ENCODE measurements at places on chromosomes 11 and 22.

- DNase-seq = no peak
Measured at GRCh38 chr11:113591117-113591516, 115.0 kb downstream of the TMPRSS5 start.

DNA sequence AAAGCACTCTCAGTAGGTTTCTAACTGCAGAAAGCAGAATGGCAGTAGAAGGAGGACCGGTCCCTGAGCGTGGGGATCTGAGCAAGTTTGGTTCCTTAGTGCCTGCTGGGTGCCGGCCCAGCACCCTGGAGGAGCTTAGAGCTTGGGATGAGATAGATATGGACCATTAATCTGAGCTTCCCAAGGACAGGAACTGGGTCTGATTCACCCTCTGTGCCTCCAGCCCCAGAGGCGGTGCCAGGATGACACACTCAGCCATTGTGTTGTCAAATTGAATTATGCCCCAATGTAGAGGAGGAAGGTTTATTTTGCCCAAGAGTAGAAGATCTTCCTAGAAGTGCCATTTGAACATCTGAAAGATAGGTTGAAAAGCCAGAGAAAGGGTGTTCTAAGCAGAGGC, 4.3 kb downstream of the ZC3H7B start:
- DNase-seq = no peak

DNA sequence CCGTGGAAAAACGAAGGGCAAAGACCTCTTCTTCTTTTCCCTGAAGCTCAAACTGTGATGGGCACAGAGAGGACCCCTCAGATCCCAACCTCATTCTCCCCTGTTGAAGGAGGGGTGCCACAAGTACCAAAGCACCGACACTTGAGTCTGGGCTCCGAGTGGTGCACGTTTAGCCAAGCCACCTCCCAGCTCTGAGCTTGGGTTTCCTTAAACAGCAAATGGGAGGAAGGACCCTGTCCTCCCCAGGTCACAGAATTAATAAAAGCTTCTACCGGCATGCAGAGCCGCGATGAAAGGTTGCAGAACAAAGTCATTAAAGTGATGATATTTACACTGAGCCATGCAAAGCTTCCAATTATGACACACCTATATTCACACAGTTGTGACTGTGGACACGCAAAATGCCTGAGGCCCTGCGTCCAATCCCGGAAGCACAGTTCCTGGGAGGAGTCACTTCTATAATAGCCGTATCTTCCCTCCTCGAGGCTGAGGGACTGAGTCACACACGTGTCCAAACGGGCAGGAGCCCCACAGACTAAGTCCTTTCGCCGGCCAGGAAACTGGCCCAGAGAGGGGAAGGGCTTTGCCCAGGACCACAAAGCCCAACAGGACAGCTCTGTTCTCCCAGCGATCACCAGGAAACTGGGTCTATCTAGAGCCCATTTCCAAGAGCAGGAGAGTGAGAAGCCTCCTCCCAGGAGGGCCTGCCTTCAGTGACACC, 922 bp upstream of the CSNK1E start:
- peak; percentile 65 for DNase-seq

GRCh38 chr11:74909385-74909784, 39.5 kb downstream of the XRRA1 start:
- DNase-seq = peak; percentile 16

DNA sequence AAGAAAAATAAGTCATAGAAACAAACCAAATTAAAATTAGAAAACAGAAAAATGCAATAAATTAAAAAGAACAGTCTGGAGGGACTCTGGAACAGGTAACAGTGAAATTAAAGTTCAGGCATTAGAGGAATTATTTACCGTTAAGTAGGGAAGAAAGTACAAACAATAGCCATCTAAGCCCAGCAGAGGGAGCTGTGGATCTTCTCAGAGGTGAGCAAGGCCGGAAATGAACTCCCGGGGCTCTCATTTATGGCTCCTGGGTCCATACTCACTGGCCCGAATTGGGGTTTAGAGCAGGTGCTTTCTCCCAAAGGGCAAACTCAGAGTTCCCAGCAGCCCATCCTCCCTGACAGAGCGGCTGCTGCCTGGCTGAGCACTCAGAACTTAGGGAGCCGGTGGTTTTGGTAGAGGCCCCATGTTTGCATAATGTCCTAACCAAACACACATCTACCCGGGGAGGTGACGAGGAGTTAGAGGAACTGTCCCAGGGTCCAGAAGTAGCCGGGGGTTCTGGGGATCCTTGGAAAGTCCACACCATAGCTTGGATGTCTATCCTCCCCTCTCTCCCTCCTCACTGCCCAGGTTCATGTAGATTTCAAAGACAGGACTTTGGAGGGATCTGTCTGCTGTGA, 87.8 kb upstream of the VPREB1 start:
- DNase-seq = peak; percentile 74

DNA sequence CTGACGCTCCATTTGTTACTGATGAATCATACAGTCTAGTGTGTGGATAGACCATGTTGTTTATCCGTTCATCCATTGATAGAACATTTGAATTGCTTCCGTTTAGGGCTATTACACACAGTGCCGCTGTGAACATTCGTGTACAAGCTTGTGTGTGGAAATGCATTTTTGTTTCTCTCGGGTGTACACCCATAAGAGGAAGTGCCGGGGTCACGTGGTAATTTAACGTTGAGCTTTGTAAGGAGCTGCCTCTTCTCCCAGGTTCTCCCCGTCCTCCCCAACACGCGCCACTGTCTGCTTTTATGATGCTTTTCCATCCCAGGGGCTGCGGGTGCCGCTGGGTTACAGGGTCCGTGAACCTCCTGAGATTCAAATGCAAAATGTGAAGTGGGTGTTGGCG, 142.3 kb downstream of the IGLL1 start:
- no peak for DNase-seq

GRCh38 chr22:36659762-36660509, 43.6 kb downstream of the CACNG2 start:
- peak; percentile 44 for DNase-seq

- DNase-seq = peak; percentile 66
Measured at GRCh38 chr11:86459682-86460460, 85.2 kb downstream of the CCDC81 start.

- no peak for DNase-seq
Measured at GRCh38 chr11:3177931-3178330, 12.8 kb upstream of the OSBPL5 start.

DNA sequence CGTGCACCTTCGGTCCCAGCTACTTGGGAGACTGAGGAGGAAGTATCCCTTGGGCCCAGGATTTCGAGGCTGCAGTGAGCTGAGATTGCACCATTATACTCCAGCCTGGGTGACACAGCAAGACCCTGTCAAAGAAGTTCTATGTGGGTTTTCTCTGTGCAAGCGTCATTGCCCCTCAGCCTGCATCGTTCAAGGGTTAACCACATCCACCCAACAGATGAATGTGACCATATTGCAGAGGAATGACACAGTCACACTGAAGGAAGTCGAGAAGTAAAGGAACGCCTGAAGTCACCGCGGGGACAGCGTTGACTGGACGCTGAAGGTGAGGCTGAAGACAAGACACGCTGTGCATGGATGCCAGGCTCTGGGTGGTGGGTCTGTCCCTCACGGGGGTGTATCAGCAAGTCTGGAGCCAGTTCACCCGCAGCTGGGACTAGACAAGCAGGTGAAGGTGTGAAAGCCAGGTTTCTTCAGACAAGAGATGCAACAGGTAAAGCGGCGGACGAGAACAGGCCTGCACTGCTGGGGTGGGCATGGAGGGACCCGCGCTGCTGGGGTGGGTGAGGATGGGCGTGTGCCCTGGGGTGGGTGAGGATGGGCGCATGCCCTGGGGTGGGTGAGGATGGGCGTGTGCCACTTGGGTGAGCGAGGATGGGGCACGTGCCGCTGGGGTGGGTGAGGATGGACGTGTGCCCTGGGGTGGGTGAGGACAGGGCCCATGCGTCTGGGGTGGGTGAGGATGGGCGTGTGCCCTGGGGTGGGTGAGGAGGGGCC, 36.5 kb upstream of the TOLLIP start:
- no peak for DNase-seq

DNA sequence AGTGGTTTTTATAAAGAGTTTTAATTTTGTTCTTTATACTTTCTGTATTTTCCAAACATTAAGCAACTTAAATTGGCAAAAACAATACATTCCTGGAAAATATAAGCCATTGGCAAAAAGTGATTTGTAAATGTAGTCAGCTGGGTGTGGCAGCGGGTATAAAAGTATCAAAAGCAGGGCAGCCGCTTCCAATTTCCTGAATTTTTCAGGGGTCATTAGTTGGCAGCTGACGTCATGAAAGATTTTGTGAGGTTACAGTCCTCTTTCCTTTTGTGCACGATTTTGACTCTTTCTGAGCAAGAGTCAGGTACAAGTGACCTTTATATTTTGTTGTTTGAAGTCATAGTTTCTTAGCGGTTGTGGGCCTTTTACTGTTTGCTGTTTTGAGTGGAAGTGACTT, at the start of gene OOSP3:
TSS of gene OOSP3 (plus strand) at position 208 of the 400 bp plus-strand sequence. CDS start at position 235, 27 bp downstream.
- DNase-seq = no peak

GRCh38 chr11:680970-681369, 14.1 kb downstream of the DEAF1 start:
- DNase-seq = no peak

DNA sequence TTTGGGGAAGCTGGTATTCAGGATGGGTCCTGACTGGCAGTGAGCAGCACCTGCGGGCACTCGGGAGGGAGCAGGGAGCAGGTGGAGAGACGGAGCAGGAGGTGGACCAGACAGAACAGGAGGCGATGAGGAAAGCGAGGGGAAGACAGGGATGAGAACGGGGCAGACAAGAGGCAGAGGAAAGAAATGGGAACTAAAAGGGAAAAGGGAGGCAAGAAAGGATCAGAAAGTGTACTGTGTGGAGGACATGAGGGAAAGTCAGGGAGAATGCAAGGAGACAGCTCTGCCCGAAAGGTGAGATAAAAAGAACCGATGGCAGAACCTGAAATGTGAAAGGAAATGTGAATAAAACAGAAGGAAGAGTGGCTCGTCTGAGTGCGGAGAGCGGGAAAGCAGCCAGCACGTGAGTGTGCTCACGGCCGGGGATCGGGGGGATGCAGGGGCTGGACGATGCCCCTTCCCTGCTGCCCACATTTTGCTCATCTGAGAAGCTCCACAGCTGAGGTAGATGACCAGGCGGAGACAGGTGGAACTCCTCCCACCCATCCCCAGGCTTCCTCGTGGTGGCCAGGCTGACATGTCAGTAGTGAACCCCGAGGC, 494.4 kb upstream of the B3GAT1 start:
- no peak for DNase-seq

DNA sequence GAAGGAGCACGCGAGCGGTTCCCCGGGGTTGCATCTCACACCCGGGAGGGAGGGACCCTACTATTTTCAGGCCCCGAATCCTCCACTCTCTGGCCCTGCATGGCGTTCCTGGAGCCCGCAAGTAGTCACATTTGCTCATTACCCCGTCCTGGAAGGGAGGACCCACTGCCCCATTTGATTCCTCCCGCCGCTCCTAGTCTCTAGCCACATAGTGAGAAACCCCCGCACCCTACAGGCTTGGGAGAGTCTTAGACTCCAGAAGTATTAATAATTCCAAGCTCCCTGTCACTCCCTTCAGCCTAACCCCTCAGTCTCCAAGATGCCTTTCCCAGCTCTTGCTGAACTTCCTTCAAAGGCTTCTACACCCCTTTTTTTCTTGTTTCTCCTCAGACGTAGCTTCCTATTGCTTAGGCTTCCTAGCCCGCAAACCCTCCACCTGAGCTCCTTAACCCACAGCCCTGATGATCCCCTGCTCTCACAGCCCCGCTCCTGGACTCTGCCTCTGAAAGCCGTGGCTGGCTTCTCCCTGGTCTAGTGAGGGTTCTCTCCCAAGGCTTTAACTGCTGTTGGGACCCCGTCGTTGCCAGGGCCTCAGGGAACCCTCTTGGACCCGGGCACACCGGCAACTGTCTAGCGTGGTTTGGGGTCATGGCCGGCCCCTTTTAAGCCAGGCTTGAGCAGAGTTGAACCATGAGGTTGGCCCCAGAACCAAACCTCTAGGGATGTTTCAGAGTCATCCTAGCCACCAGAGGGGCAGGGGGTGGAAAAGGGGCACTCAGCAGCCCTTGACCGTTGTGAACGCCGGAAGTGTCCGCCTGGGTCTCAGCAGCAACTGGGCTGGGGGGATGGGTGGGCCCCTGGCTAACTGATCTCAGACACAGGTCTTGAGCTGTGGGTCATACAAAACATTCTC, 862 bp downstream of the GGA1 start:
- no peak for DNase-seq

- no peak for DNase-seq
Measured at GRCh38 chr22:44245867-44246266, 65.1 kb downstream of the PARVG start.

- DNase-seq = peak; percentile 76
Measured at GRCh38 chr11:33324302-33324985, 67.3 kb downstream of the HIPK3 start.

GRCh38 chr11:4190098-4190497, 95.5 kb downstream of the RRM1 start:
- no peak for DNase-seq

GRCh38 chr22:17858033-17858432, 83.8 kb upstream of the BID start:
- DNase-seq = no peak

DNA sequence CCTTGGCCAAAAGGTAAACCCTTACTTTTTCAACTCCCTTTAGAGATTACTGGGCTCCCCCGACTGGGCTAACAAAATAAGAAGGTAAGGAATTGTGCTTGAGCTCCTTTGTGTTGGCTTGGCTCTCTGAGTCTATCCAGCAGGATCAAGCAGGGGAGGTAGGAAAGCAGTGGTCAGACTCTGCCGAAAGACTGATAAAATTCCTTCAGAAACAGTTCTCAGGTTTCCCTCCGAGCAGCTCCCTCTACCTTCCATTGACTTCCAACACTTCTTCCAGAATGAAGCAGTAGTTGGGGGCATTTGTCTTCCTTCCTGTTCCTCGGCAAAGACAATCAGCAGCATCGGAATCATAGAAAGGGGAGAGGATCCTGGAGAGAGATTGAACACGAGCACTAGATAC, 16.1 kb upstream of the CARD18 start:
- DNase-seq = no peak

GRCh38 chr11:120929664-120930154, 94.2 kb upstream of the TBCEL start:
- DNase-seq = peak; percentile 48

DNA sequence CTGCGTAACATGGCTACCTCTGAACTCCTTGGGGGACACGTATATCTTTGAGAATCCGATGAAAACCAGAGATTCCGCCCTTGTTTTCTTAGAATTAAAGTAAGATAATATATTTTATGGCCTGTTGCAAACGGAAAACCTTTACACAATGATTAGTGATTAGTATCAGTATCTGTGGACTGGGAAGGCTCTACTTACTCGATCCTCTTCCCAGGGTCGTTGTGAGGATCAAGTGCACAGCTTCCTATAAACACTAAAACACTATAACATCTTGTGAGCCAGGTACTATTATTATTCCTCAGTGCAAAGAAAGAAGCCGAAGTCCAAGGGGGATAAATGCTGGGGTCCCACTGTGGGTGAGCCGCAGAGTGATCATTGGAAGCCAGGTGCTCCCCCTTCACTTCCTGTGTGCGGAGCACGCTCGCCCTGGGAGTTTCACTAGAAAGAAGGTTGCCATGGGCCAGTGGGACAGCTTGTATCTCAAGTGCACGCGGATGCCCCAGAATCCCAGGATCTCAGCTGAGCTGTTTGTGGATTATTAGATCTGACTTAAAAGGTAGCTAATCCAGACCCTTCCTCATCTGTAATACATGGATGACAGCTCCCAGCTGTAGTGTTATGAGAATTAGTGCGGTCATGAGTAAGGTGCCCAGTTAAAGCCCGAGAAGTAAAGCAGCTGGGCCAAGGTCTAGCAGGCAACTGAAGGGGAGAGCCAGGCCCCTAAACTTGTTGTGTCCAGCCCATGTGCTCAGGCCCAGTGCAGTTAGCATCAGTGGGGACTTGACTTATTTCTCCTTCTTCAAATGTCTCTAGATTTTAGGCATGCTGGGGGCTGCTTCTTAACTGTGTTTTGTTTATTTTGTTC, 839 bp downstream of the CBY1 start:
- peak; percentile 42 for DNase-seq

Data from tongue (tissue), 3 donors.